ENCODE measurements at places on chromosomes 7 and 10.
A peak's percentile ranks its signal among the peaks of the same experiment; 100 is the strongest.

DNA sequence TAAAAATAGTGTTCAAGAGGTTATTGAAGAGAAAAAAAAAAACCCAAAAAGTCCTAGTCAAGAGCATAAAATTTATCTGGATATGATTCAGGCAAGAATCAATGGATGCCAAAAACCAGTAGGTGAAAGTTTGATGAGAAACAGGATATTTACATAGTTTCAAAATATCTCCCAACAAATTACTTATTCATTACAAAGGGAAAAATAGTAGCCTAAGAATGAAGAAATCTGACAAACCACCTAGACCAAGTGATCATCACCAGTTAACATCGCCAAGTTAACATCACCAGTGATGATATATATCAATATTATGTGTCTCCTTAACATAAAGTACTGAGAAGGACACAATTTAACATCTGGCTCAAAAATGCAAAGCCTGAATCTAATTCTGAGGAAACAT lies 85.2 kb downstream of the RNLS start:
- no peak for DNase-seq

DNA sequence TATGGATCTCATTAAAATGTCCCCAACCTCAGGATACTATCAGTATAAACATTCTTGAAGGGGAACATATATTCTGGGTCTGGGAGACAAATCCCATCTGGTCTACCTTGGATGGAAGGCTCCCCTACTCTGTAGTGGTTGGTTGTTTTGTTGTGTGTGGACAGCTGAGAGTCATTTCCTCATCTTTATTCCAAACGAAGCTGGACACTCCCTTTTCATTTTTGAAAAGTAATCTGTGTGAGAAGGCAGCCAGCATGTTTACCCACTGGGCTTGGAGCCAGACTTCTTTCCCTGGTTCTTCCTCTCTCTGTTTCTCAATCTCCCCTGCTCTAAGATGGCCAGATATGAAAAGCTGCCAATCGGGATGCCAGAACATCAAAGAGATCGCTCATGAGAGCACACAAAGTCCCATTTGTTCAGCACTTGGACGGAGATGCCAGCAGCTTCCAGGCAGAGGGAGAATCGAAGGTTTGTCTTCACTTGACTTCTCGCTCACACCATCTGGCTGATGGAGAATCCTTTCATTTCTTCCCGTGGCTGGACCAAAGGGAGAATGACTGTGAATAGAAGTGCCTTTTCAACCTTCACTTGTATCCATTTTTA lies 108.1 kb upstream of the AGR3 start:
- DNase-seq: peak; percentile 92

DNA sequence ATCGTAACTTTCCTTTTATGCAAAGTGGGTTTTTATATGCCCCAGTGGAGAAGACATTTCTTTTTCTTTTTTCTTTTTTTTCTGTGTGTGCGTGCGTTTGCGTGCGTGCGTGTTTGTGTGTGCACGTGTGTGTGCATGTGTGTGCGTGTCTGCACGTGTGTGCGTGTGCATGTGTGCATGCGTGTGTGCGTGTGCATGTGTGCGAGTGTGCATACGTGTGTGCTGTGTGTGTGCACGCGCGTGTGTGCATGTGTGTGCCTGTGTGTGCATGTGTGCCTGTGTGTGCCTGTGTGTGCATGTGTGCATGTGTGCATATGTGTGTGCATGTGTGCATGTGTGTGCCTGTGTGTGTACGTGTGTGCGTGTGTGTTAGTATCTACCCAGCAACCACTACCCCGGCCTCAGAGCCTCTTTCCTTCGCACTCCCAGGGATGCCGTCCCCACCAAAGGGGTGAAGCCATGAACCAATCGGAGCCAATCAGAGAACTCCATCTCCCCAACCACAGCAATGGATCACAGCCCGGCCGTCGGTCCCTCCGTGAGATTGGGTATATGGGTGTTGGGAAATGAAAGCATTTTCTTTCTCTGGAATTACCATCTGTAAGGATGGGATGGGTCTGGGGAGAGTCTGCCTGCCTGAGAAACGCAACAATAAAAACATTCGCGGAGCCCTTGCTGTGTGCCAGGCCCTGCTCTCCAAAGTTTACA lies 92.3 kb downstream of the ELFN1 start:
- no peak for DNase-seq

GRCh38 chr7:82317760-82318159 lies 125.8 kb downstream of the CACNA2D1 start:
- DNase-seq: no peak

- no peak for DNase-seq
Measured at GRCh38 chr10:89785095-89785494, 83.7 kb downstream of the KIF20B start.

DNA sequence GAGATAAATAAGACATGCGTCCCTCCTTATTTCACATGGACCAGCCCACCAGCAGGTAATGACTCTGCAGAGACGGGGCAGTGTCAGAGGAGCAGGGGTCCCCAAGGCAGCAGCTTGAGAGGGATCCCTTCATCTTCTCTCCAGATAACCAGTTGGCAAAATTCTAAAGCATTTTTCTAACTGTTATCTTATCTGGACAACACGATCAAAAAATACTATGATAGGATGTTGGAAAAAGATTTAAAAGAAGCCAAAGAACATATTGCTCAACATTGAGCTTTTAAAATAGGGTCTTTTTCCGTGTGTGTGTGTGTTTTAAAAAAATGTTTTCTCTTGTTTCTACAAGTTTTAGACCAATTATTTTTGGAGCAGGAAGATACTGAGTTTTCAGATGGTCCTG lies 641.2 kb downstream of the SDK1 start:
- DNase-seq: no peak

DNA sequence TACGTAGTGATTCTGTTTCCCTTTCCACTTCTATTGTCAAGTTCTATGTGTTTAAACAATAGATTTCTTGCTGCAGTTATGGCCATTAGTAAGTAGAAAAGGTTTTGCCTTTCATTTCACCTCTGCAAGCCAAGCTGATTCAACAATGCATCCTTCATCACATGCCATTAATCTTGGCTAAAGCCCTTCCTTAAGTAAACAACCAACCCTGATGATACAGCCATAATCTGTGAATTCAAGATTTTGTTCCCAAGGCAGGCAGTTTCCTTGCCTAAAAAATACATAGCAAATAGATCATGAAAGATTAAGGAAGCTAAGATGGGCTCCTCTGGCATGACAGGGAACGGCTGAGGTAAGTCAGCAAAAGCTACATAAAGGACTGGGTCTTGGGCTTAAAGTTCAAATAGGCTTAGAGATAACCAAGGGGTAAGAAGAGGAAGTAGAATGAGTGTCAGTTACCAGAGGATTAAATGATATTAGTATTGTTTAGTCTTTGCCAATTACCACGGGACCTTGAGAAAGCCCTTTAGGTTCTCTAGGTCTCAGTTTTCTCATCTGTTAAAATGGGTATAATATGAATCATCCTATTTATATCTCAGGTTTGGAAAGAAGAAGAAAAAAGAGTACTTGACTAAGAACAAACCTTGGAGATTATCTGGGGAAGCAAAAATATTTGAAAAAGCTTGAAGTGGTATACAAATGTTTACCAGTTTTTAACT lies 35.9 kb upstream of the ANK3 start:
- peak; percentile 68 for DNase-seq

- no peak for DNase-seq
Measured at GRCh38 chr7:10412422-10413019, 561.2 kb upstream of the PHF14 start.

DNA sequence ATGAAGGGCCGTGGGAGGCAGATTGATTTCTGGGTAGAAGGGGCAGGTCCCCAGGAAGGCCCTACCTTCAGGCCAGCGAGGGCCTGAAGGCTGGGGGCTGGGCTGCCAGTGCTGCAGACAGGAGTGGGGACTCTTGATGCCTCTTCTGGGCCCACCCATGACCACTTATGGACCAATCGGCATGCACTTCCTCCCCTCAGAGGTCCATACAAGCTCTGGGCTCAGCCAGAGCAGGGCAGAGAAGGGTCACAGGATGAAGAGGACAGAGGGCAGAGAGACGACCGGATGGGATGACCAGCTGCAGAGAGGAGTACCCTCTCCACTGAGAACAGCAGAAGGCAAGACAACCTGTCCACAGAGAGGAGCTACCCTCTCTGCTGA lies 120.1 kb downstream of the DYNC2I1 start:
- DNase-seq: no peak

GRCh38 chr7:44801890-44802289 lies 5.4 kb downstream of the PPIA start:
- no peak for DNase-seq

GRCh38 chr10:43264344-43264964 lies 2.4 kb downstream of the RASGEF1A start:
- no peak for DNase-seq

DNA sequence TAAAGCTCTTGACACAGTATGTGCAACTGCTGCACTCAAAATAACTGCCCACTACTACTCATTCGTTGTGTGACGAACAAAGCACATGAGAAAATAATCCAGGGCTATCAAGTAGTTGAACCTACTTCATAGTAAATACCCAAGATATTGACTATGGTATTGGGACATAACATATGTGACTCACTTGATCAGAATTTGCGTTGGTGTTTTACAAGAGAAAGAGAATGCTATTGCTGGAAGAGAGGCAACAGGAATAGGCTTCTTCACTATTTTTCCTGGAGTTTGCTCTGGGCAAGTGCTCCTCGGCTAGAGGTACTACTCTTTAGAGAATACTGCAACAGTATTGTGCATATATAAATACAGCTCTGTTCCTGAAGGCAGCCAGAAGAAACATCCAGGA lies 2.5 kb downstream of the DGKB start:
- DNase-seq: no peak

- DNase-seq: no peak
Measured at GRCh38 chr10:103502849-103503660, 9.6 kb downstream of the NEURL1 start.

GRCh38 chr7:82578430-82578829 lies 134.9 kb upstream of the CACNA2D1 start:
- DNase-seq: no peak

DNA sequence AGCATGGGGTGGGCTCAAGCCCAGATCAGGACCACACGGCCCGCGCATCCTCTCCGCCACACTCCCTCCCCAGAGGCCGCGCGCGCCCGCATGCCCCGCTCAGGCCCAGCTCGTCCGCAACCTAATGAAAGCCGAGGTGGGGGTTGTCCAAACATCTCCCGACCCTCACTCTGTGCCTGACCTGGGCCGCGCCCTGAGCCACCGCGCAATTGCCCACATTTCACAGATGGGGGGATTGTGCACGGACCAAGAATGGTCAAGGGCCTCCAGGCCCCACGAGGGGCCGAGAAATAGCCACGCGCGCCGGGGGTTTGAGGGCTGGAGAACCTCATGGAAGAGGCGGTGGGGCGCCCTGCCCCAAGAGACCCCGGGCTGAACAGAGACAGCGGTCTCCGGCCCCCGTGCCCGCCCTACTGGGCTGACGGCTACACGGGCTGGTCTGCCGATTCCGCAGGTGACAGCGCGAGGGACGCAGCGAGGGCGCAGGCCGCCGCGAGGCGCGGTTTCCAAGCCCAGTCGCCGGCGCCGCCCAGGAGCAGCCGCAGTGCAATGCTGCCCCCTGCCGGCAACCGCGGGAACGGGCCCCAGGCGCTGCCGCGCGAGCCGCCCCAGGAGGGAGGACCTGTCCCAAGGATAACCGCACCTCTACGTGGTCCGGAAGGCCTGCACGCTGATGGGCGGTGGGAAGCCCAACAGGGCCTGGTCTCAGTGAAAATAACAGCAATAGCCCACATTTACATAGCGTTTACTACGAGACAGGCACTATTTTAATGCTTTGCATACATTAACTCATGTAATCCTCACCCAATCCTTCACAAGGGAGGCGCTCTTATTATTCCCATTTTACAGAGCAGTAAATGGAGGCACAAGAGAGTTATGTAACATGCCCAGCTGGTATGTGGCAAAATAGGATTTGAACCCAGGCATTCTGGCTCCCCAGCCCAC lies 10.5 kb upstream of the GRID1 start:
- DNase-seq: peak; percentile 78

DNA sequence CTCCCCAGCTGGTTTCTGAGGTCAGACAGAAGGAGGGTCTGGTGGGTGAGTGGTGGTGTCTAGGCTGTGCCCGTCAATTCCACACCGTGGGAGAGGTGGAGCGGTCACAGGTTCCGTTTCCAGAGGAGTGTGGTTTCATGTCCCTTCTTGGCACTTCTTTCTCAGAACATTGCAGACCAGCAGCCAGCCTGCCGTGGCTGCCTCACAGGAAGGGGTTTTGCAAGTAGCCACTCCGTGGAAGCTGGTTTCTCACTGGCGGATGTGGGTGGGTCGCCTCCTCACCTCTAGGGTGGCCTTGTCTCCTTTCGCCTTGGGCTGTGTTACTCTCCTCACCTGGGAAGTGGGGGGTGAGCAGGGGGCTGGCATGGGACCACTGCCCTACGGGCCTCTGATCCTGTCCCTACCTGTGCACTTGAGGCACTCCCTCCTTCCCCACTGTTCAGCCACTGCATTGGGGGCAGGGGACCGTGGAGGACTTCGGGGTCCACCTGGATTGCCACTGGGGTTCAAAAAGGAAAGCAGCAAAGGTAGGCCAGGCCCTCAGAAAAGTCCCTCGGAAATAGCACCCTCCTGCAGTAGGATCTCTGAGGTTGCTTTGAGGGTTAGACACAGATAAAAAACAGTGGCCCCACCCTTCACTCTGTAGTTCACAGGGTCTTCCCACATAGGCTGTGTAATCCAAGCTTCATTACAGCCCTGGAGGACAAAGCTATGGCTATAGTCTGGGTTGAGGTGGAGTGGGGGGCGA lies 33.9 kb downstream of the TSPAN14 start:
- no peak for DNase-seq

DNA sequence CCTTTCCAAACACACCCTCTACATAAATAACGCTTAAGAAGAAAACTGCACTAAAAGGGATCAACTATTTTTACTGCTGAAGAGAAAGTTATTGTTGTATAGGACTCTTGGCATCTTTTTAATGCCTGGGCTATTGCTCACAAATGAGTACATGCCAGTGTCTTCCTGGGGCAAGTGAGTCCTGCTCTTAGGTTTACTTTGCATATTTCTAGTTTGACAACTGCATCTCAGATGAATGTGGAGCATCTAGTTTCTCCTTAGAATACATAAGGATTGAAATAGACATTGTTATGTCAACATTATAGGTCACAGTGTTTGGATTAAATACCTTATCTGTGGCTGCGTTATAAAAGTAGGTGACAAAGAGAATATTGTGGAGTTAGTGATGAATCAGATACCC lies 44.5 kb downstream of the PSMC2 start:
- DNase-seq: peak; percentile 54

- no peak for DNase-seq
Measured at GRCh38 chr10:30935078-30935477, 96.6 kb downstream of the ZNF438 start.

- no peak for DNase-seq
Measured at GRCh38 chr10:30674796-30675195, 45.2 kb upstream of the LYZL2 start.
